ENCODE measurements at places on chromosomes 6 and 20.

GRCh38 chr20:22515264-22515663, 69.1 kb downstream of the FOXA2 start:
- DNase-seq = no peak

DNA sequence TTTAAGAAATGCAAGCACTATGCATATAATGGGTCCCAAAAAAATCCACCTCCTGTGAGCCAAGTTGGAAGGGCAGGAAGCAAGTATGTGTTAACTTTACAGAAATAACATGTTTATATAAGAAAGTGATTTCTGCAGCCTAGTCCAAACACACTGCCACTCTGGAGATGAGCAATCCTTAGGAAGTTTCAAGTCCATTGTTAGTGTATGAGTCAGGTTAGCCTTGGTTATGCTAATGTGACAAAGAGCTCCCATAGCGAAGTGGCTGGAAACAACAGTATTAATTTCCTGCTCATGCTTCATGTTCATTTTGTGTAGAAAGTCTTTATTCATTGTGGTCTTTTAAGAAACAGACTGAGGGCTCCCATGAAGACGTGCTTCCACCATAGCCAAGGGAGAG, 121.4 kb downstream of the TBXT start:
- no peak for DNase-seq

- DNase-seq = no peak
Measured at GRCh38 chr20:39943336-39943735, 745.7 kb downstream of the MAFB start.

DNA sequence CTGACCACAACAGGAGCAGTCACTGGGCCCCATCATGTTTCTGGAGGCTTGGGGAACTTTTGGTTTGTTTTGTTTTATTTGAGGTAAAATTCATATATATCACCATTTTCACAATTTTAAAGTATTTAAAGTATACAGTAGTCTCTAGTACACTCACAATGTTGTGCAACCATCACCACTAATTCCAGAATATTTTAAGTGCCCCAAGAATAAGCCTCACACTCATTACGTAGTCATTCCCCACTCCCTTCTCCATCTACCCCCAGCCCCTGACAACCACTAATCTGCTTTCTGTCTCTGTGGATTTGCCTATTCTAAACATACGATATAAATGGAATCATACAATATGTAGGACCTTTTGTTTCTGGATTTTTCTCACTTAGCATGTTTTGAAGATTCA, 29.0 kb downstream of the RTN4IP1 start:
- no peak for DNase-seq

DNA sequence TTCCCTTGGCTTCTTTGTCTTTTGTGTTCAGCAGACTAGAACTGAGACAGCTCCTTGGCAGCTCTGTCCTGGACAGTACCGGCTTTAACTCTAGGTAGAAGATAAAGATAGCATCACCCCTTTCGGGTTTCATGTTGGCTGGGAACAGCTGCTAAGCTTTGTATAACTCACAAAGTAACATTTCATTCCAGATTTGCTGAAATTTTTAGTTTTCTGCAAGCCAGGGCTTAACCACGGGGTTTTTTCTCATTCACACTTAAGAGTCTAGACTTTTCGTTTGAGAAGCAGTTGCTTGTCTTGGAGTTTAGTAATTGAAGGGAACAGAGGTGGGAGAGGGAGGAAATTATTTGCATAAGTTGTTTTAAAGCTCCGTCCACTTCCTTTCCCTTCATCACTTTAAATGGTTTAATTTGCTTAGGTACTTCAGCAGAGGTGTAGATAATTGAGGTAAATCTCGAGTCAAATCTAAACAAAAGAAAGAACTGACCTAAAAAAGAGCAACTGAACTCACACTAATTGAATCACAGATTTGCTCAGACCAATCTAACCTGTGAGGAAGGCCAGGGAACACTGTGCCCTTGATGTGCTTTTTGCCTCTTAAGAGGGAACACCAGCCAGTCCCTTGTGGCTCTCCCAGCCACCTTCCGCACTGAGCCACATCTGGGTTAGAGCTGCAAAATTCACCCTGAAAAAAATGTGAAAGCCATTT, 48.3 kb downstream of the RREB1 start:
- DNase-seq = no peak

DNA sequence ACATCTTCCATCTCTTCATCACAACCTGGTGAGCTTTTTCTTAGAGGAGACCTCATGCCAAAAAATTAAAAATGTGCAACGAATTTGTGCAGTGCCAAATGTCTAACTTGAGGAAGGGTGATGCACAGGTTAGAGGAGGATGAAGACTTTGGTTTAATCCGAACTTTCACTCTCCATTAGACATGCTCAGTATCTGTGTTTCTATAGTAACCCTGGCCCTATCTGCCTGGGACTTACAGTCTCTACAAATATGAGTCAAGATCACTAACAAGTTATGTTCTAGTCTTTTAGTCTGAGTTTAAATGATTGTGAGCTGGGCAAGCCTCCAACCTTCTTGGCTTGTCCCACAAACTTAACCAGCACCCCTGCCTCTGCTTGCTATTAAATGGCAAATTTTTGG, 377.0 kb downstream of the BMP2 start:
- DNase-seq = no peak

GRCh38 chr20:35306931-35307517, 14.8 kb upstream of the FAM83C start:
- DNase-seq = peak; percentile 14

DNA sequence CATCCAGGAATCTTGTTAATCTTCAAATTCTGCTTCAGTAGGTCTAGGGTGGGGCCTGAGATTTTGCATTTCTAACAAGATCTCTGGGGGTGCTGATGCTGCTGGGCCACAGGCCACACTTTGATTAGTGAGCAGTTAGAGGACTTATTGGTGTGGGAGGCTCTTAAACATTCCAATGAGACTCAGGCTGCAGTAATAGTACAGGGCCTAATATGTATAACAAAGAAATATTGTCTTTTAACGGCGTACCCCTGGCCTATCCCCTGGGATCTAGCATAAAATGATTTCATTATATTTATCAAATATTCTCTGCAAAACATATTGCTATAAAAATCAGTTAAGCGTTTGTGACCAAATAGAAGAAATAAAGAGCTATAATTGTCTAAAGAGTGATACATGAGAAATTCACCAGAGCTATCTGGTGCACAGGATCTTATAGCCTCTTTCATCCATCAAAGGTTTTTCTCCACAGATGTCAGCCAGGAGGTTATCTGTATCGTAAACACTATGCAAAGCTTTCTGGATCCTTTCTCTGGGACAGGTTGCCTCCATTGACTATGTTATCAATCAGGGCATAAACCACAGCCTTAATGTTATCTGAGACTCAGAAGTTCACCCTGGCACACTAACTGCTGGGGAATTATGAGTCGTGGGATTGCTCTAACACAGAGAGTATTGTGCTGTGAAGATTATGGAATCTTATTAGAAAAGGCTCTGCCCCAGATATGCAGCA, 488.5 kb upstream of the MAP3K7 start:
- DNase-seq = no peak

DNA sequence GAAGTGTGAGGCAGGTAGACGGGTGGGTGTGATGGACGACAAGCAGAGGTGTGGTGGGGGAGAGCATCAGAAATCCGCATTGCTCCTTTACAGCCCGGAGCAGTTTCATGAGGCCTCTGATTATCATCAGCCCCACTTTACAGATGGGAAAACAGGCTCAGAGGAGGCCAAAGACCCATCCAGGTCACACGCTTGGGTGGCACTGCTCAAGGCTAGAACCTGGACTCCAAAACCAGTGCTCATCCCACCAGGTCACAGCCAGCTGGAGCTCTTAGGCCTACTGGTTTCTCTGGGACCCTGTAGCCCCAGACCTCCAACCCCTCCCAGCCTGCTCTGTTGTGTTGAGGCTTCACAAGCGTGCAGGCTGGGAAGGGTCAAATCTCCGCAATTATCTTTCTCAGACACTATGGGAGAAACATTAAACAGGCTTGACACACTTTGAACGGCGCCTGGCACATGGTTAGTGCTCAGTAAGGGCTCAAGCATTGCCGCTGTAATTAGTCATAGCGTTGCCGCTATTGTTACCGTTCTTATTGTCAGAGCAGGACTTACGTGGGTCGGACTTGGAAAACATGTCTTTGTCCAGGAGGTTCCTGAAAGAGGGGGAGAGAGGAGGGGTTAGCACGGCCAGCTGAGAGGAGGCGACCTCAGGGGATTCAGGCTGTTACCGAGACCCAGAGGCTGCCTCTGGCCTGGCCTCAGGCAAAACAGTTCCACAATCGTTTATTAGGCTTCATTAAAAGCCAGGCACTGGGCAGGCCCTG, 16.6 kb downstream of the CPNE5 start:
- DNase-seq = no peak

GRCh38 chr6:116444575-116444974, 16.6 kb upstream of the CALHM6 start:
- DNase-seq = no peak

- DNase-seq = no peak
Measured at GRCh38 chr20:58869662-58870227, 17.2 kb downstream of the GNAS start.

- peak; percentile 62 for DNase-seq
Measured at GRCh38 chr20:57628047-57628961, 8.1 kb upstream of the ZBP1 start.

- DNase-seq = no peak
Measured at GRCh38 chr6:158938811-158939254, 61.2 kb downstream of the RSPH3 start.

DNA sequence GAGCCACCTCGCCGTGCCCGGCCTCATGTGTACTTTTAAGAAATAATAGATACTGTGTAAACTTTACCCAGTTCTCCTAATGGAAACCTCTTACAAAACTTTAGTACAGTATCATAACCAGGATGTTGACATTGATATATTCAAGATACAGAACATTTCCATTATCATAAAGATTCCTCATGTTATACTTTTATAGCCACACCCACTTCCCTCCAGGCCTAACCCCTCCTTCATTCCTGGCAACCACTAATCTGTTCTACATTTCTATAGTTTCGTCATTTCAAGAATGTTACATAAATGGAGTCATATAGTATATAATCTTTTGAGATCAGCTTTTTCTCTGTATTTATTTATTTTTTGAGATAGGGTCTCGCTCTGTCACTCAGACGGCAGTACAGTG, 52.6 kb upstream of the SALL4 start:
- no peak for DNase-seq

DNA sequence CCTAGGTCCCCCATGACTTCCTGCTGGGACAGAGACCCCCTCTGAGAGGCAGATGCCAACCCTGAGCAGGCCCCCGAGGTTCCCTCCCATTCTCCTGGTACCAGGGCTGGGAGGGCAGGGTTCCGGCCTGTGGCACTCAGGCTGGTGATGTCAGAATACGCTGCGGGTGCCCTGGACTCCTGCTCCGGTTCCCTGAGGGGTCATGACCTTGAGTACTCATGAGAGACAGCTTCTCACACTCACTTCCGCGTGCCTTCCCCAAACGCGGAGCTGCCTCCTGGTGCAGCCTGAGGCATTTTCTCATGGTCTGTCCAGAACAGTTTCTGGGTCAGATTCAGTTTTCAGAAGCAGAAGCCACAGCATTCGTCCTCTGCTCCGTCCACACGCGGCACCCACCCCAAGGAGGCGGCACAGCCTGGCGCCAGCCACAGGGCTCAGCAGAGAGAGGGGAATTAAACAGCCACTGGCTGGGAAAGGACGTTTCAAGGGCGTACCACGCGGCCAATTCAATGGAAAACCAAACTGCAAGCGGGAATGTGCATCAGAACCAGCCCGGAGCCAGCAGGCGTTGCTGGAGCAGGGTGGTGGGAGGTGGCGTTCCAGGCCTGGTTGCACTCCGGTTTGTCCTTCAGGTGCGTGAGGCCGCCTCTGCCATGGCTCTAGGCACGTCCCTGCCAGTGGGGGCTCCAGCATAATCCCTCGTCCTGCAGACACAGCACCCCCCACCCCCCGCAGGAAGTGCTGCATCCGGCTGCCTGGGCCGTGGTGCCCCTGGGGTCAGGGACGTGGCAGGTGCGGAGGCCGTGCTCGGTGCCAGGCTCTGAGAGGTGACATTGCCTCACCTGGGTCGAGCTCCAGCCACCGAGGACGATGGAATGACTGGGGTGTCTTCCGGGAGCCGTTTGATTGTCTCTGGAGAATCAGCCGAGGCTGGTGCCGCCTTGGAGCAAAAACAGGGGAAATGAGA, 58.3 kb upstream of the BHLHE23 start:
- DNase-seq = no peak

DNA sequence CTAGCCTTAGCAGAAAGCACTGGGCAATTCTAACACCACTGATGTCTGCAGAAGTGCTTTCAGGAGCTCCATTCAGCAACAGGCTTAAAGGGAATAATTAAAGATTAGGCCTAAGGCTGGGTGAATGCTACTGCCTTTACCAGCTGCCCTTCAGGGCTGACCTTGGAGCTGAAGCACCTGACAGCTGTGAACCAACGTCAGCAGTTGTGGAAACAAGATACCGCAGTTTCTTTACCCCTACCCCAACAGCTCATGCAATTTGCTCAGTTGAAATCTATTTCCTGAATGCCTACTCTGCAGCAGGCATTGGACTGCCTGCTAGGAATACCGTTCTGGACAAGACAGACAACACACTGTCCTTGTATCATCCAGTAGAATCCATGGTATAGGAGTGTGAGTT, 51.5 kb upstream of the ADTRP start:
- no peak for DNase-seq

Data from activated gamma-delta T cell treated with Interleukin-2 at 50 U/mL for 16 hours (primary cell).